Iris pigment epithelial cell (primary cell): ENCODE measurements at places on chromosomes 7 and 10.

GRCh38 chr7:54076616-54077015, 465.6 kb upstream of the VSTM2A start:
- DNase-seq, result no peak

DNA sequence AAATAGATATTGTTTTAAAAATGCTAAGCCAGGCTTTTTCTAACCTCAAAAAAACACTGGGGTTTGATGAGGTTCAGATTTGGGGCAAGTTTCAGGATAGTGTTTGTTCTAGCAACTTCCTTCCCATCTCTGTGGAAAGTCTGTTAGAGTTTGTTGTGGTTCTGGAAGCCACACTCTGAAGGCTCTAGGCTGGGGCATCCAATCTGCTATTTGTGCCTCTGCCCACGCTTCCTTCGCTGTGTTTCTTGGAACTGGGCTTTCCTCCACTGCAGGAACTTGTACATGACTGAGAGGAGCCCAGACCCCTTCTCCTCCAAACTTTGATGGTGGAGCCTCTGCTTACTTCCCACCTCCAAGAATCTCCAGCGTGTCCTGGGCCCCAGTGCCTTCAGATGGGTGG, 108.5 kb upstream of the SLC25A13 start:
- DNase-seq, result no peak

DNA sequence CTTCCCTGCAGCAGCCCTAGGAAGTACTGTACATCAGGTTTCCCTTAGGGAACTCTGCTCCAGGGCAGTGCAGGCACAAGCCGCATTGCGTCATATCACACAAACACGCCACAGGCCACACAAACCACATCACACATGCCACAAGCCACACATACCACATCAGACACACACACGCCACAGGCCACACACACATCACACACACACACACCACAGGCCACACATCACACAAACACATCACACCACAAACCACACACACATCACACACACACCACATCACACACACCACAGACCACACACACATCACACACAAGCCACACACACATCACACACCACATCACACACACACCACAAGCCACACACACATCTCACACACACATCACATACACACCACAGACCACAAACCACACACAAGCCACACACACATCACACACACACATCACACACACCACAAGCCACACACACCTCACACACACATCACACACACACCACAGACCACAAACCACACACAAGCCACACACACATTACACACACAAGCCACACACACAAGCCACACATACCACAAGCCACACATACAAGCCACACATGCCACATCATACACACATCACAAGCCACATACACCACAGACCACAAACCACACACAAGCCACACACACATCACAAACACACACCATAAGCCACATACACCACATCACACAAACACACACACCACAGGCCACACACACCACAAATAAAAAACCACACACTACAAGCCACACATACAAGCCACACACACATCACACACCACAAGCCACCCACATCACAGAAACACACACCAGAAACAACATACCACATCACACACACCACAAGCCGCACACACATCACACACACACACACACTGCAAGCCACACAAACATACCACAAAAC, 53.4 kb downstream of the TMEM209 start:
- DNase-seq, result peak; percentile 33

DNA sequence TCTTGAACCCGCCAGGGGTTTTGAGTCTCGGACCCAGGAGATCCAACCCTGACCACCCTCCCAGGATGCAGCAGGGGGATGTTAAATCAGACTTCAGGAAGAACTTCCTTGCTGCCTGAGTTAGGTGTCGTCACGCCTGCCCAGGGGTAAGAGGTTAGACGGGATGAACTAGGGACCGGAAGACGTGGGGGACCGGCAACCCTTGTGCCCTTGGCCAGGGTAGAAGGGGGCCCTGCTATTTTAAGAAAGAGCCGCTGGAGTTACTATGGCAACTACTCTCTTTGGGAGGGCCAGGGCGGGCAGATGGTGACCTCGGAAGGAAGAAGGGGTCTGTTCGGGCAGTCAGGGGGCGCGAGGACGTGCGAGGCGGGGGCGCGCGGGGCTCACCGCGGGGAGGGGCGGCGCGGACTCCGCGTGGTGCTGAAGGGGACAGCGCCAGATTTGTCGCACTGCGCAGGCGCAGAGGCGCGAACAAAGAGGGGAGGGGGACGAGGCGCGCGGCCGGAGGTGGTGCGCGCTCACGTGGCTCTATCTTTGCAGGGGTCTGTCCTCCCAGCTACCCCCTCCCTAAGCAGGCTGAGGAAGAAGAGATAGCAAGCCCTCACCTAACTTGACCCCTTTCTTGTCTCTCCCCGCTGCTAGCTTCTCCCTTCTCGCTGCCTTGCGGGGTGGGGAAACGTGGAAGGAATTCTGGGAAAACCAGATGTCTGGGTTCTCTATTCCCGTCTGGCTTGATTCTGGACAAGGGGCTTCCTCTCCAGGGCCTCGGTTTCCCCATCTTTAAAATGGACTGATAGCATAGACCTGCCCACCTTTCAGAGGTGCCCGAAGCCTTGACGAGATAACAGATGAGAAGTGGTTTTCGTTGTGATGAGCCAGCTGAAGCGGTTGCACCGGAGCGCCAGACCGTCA, 940 bp upstream of the PSD start:
- DNase-seq, result no peak

DNA sequence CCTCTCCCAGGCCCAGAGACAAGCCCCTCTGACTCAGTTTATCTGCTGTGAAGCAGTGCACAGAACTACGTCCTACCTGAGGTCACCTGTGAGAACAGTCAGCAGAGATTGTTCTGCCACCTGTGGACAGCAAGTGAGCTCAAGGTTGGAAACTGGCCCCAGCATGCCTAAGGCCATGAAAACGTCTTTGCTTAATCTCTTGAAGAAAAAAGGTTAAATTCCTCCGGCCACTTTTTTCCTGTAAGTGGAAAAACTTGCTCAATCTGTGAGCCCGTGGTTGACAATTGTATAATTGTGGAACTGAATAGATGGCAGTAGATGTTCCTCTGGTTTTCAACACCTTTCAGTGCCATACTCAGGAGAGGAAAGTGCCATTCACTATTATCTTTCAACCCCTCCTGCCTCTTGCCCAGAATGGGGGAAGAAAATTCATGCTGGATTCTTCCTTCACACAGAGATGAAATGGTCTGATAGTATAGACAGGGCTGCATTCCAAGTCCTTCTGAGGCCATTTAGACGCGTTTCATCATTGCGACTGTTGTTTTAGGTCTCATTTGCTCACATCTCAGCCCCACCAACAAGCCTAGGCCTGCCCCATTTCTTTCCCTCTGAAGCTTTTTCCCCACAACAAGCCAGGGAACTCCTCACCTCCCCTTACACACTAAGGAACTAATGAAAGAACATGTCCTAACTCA, 292.9 kb downstream of the FZD1 start:
- no peak for DNase-seq

- peak; percentile 81 for DNase-seq
Observed at GRCh38 chr7:149714081-149714909, 59.1 kb downstream of the ZNF467 start.

DNA sequence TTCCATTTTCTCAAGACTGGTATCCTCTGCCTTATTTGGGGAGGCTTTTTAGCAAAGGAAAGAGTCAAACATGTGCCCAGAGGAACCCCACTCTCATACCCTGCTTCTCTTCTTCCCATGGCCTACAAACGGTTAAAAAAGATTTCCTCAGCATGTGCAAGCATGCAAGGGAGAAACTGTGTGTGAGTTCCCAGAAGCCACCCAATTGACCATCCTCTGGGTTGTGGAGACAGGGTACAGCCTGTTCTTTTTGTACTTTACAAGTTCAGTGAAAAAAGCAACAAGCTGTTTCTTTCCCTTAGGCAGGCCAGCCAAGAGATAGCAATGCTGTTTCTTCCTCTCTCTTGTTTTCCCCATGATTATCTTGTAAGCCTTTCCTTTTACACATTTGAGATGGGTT, 68.8 kb upstream of the MTPN start:
- DNase-seq, result peak; percentile 3

DNA sequence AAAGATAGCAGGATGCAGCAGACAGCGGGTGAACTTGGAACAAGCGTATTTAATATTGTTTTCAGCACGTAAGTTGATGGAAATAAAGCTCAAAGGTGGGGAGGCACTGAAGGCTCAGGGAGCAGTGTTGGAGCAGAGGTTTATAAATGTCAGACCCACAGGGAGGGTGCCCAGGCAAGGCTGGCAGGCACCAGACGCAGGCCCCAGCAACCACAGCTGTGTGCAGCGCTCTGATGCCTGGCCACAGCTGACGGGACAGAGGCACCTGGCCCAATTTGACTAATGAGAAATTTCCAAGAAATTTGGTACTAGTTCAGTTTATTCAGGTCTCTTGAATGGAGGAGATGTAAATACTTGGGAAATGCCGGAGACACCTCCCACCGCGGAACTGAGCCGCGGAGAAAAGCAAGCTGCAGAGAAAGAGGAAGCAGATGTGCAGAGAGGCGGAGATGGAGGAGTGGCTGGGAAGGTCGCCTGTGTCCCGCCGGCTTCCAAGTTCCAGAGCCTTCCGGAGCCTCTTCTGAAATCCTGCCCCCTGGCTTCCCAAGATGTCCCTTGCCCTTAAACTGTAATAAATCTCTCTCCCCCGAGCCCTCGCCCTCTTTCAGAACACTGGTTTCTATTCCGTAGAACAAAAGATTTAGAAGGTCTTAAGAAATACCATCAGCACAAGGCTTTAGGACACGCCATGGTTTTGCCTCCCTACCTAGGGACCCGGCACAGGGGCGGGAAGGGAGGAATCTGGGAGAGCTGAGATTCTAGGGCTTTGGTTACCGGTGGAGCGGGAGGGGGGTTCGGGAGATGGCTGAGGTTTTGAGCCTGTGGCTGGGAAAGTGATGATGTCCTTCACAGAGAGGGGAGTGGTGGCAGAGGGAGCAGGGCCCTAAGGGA, 38.4 kb upstream of the PLXNA4 start:
- DNase-seq, result no peak

- no peak for DNase-seq
Observed at GRCh38 chr7:98810153-98810802, 59.5 kb downstream of the TMEM130 start.

DNA sequence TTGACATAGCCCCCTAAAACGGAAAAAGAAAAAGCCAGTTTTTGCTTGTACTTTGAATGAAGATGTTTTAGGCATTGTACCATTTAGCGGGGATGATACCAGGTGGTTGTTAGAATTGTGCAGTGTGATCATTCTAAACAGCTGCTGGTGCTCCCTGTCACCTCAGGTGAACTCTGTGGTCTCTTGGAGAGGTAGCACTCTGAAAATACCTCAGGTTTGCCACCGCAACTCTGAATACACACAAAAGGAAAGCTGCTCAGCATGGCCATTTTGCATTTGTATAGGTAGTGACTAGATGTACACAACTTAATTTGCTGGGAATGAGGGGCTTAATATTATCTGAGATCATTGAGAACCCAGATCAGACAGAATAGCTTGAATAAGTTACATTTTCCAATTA, 52.6 kb downstream of the PLEKHA8 start:
- no peak for DNase-seq

DNA sequence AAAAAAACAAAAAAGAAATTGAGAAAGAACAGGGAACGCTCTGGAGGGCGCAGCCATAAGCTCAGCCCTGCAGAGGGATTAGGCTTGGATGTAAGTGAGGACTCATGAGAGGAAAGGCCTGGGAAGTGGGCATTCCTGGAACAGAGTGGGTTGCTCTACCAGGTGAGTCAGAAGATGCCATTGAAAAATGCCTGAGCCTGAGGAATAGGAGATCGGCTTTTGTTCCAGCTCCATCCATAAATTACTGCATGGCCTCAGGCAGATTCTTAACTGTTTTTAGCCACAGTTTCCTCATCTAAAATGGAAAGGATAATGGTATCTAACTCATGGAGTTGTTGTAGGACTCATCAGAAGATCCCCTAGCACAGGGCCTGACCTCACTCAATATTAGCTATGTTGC, 1.1 kb upstream of the RGR start:
- DNase-seq, result no peak

- peak; percentile 58 for DNase-seq
Observed at GRCh38 chr7:93160410-93160809, 12.2 kb upstream of the SAMD9L start.

DNA sequence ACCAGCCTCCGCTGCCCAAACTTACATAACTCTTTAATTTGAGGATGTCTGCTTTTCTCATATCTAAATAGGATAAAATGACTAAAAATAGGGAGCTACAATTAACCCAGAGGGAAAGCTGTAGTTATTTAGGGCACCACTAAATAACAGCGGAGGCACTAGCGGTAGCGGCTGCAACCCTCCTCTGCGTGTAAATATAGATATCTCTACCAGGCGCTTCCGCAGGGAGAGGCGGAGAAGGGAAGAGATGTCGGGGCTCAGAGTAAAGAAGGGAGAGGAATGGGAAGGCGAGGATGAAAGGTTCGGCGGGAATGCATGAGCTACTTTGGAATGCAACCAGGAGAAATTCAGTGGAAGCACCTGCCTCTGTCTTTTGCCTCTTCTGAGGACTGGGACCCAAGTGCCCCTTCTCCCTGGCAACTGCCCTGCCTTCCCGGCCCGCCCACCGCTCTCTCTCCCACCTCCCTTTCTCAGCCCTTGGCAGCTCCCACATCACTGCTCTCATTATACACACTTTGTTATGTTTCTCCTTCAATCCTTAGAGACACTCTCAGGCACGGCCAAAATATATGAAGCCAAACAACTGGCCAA, 698.3 kb downstream of the PARD3 start:
- no peak for DNase-seq

- no peak for DNase-seq
Observed at GRCh38 chr7:45984386-45985295, 63.6 kb upstream of the IGFBP3 start.

GRCh38 chr7:150800581-150801241, at the start of gene TMEM176A:
TMEM176A (plus strand) TSS chr7:150800769; CDS start chr7:150801551, 782 bp downstream.
- no peak for DNase-seq

- DNase-seq, result no peak
Observed at GRCh38 chr7:95046494-95047240, 139.3 kb downstream of the PPP1R9A start.

- no peak for DNase-seq
Observed at GRCh38 chr7:3067606-3068380, 24.1 kb upstream of the CARD11 start.

GRCh38 chr7:132773527-132773956, 197.3 kb upstream of the PLXNA4 start:
- peak; percentile 78 for DNase-seq

GRCh38 chr10:100736144-100736808, 9.1 kb upstream of the PAX2 start:
- no peak for DNase-seq

- DNase-seq, result peak; percentile 73
Observed at GRCh38 chr7:127588019-127588696, at the start of gene ARF5. ARF5 (plus strand) TSS chr7:127588411; CDS start chr7:127588499, 88 bp downstream.

DNA sequence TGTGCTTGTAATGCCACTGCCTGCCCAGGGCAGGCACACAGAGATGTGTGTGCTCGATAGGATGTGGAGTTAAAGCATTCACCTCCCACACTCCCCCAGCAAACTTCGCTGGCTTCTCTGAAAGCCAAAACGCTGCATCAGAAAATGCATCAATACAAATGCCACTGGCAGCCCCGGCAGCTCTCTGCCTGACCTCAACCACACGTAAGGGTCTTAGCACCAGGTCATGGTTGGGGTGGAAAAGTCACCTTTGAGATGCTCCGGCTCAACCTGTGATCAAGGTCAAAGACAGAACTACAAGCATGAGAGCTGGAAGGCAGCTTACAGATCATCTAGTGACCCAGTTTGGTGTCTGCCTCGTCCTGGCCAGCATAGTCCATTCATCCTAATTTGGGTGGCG, 114.4 kb upstream of the NANOS1 start:
- DNase-seq, result no peak
